ENCODE measurements at places on chromosomes 7 and 10.

DNA sequence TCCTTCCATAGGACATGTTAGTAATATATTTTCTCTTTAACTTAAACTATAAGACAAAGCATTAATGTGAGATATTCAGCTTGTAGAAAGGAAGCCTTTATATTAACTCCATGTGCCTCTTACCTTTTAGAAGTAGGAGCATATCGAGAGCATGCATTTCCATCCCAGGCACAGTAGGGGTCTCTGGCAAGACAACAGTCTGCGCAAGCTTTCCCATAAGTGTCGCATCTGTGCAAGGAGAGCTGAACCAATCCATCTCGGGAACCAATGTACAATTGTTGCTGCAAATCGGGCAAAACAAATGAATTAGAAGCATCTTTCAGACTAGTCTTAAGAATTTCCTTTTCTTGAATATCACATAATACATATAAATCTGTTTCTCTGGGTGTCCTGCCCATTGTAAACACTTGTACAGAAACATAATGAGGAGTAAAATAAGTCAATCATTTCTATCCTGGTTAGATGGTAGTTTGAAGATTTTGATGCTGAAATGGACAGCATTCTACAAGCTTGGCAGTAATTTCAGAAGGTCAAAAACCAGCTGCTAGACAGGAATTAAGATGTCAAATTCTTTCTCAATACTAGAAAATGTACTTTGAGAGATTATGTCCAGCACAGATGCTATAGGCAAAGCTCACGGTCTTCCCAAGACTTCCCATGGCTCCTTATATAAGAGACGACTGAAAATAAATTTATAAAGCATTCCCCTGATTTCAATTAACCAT, 171.8 kb downstream of the SEMA3D start:
- DNase-seq: no peak

DNA sequence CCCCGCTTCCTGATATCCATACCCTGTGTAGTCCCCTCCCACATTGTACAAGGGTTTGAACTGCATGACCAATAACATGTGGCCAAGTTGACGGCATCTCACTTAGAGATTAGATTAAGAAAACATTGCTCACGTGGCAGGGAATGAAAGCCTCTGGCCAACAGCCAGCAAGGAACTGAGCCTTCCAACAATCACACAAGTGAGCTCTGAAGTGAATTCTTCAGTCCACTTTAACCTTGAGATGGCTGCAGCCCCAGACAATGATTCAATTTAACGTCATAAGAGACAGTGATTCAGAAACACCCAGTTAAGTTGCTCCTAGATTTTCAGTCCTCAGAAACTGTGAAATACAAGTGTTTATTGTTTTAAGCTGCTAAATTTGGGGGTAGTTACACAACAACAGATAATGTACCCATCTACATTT, 165.9 kb upstream of the PLXNA4 start:
- no peak for DNase-seq

DNA sequence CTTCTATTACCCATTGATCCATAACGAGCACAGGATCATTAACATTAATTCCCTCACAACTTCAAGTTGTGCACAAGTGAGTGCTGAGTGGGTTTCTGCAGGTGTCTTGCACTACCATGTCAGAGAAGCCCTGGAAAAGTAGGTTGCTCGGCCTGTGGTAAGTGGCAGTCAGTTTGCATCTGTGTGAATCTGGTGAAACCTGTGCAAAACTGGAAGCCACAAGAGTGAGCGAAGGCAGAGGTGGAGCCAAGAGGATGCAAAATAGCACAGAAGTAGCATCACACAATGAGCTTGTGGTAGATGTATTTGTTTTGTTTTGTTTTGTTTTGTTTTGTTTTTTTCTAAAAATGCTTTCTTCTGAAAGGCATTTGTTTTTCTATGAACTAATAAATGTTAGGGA, 181.5 kb downstream of the THSD7A start:
- DNase-seq: no peak

- DNase-seq: no peak
Observed at GRCh38 chr7:3067606-3068380, 24.1 kb upstream of the CARD11 start.

- DNase-seq: no peak
Observed at GRCh38 chr10:117568334-117568733, 25.8 kb downstream of the EMX2 start.

- no peak for DNase-seq
Observed at GRCh38 chr7:90709501-90710465, 113.7 kb downstream of the CDK14 start.

DNA sequence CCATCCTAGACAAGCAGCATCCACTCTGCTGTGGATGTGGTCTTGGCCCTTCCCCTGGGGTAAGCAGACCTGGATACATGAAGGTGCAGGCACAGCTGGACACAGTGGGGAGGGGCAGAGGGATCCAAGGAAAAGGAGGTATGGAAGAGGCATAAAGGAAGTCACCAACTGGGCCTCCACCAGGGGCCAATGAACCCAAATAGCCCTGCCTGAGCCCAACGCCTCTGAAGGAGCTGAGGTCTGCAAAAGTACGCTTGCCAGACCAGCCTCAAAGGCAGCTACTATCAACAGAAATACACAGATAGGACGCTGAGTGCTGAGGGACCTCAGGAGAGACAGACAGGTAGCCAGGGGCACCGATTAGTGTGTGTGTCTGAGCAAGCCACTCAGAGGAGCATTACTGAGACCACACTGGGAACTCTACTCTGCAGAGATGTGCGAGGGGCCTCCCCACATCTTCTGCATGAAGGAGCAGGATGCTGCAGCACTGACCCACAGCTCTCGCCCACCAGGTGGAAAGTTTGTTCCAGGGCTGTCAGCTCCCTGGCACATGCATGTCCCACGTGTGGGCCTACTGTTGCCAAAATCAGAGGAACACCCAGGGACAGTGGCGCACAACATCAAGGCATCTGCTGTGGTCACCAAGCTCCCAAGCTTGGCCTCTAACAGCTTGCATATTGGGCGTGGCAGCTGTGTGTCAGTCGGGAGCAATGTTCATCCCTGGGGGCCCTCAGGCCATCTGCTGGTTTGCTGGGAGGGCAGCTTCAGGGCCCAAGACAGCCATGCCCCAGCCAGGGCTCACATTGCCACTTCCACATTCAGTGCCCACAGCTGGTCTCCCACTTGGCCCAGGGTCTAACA, 40.0 kb downstream of the MKI67 start:
- DNase-seq: no peak

- peak; percentile 56 for DNase-seq
Observed at GRCh38 chr10:70578371-70578947, 24.1 kb downstream of the PRF1 start.

DNA sequence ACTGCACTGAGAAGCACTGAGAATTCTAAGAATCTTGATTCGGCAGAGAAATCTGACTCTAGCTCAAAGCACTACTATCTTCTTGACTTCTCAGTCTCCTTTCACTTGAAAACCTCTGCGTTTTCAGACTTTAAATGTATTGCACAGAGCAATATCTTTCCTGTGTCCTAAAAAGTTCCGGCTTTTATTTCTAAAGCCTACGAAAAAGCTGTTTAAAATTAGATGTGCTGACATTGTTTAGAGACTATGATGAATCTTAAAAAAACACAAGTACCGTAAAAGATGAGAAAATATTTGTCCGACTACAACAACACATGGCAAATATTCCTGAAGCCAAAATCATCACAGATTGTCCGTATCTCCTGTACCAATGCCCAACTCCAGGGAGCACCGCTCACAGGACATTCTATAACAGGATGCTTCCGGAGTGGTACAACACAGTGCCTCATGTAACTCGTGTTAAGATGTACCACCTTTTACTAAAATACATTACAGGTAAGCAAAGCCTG, 136.9 kb downstream of the CUBN start:
- no peak for DNase-seq

Data from stimulated activated CD8-positive, alpha-beta memory T cell treated with anti-CD3 and anti-CD28 coated beads, Interleukin-2, amount 100 ng/mL, for 1 hour (primary cell).